ENCODE measurements at places on chromosomes 16 and 17.

- DNase-seq: no peak
Observed at GRCh38 chr17:51508048-51508447, 247.7 kb downstream of the UTP18 start.

GRCh38 chr17:39599004-39599664 is 8.6 kb downstream of the NEUROD2 start:
- DNase-seq: no peak

DNA sequence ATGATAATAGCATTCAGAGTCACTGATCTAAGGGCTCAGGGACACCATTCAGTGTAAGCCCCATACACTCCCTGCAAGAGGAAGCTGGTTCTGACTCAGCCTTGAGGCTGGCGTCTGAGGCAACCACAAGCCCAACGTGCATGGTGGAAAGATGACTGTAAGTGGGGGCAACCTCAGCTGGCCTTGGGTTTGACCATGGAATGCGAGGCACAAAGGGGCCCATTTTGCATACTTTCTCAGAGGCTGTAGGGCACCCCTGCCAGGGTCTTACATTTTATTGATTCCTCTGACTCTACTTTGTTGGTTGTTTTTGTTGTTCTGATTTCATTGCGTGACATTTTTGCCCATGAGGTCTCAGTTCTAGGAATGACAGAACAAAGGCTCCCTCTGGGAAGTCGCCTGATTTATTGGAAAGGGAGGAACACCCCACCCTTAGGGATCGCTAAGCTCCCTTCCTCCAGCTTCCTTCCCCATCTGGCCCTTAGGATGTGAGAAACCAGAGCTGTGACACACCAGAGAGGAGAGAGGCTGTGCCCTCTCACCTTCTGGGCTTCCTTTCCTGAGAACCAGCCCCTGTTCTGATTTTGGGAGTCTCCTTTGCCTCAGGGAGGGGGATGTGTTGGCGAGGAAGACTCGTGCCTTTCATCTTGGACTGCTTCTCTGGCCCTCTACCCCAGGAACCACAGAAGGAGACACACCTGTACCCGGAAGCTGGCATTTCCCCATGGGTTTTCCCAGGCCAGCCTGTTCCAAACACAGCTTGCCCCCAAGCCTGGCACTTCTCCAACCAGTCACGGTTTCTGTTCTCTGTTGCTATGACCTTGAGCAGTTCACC is 5.6 kb upstream of the CIITA start:
- DNase-seq: no peak

DNA sequence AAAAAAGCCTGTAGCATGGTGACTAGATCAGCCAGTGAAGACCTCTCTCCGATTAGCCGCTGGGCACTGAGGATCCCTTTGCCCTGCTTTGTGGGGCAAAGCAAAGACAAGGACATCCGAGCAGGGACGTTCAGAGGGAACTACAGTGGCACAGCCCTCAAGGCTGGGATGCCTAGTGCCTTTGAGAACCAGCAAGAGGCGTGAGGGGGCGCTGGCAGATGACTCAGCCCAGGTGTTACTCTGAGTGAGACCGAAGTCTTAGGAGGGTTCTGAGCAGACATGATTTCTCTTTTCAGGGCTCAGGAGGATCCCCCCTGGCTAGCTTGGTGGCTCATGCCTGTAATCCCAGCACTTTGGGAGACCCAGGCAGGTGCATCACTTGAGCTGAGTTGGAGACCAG is 178.6 kb downstream of the CPPED1 start:
- DNase-seq: no peak

- no peak for DNase-seq
Observed at GRCh38 chr16:1143761-1144450, 9.0 kb upstream of the CACNA1H start.

- no peak for DNase-seq
Observed at GRCh38 chr16:47999595-47999994, 156.2 kb downstream of the ABCC12 start.

GRCh38 chr17:58170622-58171021 is 3.8 kb downstream of the OR4D2 start:
- no peak for DNase-seq

DNA sequence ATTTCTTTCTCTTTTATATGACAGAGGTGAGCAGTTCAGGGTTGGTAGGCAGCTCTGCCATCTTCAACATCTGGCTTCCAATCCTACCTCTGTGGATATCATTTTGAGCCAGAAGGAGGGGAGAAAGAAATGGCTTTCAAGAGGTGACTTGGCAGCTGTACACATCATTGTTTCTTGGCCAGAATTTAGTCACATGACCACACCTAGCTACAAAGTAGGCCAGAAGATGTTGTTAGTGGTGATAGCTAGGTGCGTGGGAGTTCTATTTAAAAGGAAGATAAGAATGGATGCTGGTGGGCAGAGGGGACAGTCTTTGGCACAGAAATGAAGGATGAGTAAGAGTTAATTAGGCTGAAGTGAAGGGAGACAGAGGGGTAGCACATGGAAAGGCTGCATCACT is 29.2 kb upstream of the MPHOSPH6 start:
- no peak for DNase-seq

DNA sequence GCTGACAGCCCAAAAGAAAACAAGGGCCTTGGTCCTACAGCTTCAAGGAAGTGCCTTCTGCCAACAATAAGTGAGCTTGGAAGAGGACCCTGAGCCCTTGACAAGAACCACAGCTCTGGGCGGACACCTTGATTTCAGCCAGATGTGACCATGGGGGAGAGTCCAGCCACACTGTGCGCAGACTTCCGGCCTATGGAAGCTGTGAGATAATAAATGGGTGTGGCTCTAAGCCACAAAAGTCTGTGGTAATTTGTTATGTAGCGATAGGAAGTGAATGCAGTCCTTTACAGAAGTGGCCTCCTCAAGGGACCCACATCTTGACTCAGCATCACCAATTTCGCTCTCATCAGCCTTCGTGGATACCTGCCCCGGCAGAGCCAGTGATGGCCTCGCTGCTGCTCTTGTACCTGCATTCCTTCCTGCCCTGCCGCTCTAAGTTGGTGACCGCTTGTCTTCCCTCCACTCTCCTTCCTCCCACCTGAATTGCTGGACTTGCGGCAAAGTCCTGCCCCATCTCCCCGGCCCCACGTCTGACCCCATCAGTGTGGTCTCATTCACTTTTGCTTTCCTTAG is 29.3 kb downstream of the PRSS54 start:
- DNase-seq: no peak
